ENCODE measurements at places on chromosomes 2 and 18.

GRCh38 chr2:232058063-232058877 is 96.8 kb downstream of the DIS3L2 start:
- no peak for DNase-seq

DNA sequence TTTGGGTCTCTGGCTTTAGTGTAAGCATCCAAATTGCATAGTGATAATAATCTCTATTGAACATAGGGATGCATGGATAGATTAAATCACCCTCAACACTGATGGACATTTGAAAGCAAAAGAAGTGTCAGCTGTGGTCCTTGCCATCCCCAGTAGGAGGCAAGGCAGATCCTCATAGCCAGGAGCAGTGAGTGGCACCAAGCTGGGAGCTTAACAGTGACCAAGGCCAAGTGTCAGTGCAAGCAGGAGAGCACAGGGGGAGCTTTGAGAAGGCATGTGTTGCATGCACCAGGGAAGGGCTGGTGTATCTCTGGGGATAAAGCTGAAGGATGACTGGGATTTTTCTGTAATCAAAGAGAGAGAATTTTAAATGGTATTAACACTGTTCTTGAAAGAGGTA is 14.7 kb downstream of the SLC14A1 start:
- no peak for DNase-seq

GRCh38 chr2:226813148-226813701 is 13.6 kb upstream of the IRS1 start:
- no peak for DNase-seq

- no peak for DNase-seq
Observed at GRCh38 chr18:47215554-47216138, 35.8 kb downstream of the SKOR2 start.
